ENCODE measurements at places on chromosomes 6 and 20.

DNA sequence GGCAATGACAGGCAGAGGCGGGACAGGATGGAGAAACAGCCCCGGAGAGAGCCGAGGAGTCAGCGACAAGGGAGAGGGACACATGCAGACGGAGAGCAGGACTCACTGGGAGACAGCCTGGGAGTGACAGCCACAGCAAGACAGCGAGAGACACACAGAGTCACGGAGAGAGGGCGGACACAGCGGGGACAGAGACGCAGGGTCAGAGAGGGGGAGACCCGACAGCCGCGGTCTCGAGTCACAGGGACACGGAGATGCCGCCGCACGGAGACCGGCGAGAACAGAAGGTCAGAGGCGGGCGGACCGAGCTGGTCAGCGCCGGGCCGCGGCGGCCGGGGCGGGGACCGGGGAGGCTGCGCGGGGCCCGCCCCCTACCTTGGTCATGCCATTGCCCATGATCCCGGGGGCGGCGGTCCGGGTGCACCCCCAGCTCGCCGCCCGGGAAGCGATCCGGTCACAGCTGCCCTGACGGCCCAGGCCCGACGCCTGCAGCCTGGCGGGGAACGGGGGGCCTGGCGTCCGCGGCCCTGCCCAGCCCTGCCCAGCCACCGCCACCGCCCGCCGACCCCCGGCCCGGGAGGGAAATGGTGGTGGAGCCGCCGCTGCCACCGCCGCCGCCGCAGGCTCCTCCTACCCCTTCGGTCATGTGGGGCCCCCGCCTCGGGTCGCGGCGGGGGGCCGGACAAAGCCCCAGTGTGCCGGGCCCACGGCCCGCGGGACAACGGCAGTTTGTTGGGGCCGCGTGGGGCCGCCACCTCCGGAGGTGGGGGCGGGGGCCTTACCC is at the start of the genes DUSP15 and TTLL9:
TSS of gene DUSP15 (minus strand) at position 586 of the 784 bp plus-strand sequence. CDS start at position 396, 190 bp downstream.
TSS of gene TTLL9 (plus strand) at position 693 of the 784 bp plus-strand sequence. CDS start 493 bp downstream, outside the sequence.
- DNase-seq = peak; percentile 62

- no peak for DNase-seq
These were observed 248.5 kb downstream of the HAO1 start for GRCh38 chr20:7691647-7692269.

GRCh38 chr20:15789079-15789478 is 784.2 kb downstream of the KIF16B start:
- DNase-seq = no peak

- no peak for DNase-seq
These were observed 85.2 kb upstream of the ECI2 start for GRCh38 chr6:4220558-4220957.

DNA sequence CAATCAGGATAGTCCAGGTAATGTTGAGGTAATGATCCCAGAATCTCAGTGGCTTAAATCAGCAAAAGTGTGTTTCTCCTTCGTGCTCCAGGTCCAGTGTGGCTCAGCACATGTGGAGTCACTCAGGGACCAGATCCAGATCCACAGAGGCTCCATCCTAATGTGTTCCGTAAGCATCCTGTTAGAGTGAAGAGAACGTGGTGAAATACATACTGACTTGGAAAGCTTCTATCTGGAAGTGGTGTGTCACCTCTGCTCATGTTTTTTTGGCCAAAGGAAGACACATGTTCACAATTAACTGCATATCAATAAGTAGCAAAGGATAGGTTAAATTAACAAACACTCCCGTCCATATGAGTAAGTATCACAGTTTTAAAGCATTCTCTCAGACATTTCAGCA is 26.8 kb upstream of the PREP start:
- no peak for DNase-seq
